ENCODE measurements at places on chromosomes 13 and 19.

GRCh38 chr19:55082020-55082851 is 6.6 kb downstream of the EPS8L1 start:
- peak; percentile 26 for DNase-seq

- DNase-seq = no peak
Observed at GRCh38 chr13:39862900-39863299, 207.4 kb downstream of the COG6 start.

- no peak for DNase-seq
Observed at GRCh38 chr13:63088226-63088625, 1672.6 kb upstream of the PCDH20 start.

DNA sequence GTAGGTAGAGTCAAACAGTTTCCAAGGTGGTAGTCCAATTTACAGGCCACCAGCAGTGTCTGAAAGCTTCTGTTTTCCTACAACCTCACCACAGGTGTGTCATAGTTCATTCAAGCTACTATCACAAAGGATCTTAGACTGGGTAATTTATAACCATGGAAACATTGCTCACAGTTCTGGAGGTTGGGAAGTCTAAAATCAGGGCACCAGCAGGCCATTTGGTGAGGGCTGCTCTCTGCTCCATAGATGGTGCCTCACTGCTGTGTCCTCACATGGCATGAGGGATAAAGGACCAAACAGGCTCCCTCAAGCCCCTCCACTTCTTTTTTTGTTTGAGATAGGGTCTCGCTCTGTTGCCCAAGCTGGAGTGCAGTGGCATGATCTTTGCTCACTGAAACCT is 60.6 kb downstream of the ING1 start:
- no peak for DNase-seq

GRCh38 chr13:20415694-20416107 is 110.0 kb downstream of the CRYL1 start:
- DNase-seq = no peak

- no peak for DNase-seq
Observed at GRCh38 chr13:113421673-113422270, 31.5 kb downstream of the ADPRHL1 start.

DNA sequence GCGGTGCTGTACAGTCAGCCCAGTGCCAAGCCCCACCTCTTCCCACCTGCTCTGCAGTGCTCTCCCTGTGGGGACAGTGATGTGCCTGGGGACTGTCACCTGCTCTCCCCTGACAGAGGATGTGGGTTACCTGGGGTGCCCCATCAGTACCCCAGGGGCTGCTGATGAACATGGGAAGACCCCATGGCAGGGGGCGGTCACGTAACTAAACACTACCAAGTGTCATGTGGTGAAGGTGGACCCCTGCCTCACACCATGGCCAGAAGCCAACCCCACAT is 12.7 kb downstream of the KDM4B start:
- DNase-seq = no peak

GRCh38 chr19:55632463-55632834 is 8.1 kb upstream of the ZNF784 start:
- DNase-seq = peak; percentile 93

GRCh38 chr19:56120371-56121179 is 520 bp downstream of the ZNF787 start:
- peak; percentile 81 for DNase-seq

GRCh38 chr19:44907613-44908012 is 2.0 kb downstream of the APOE start:
- no peak for DNase-seq

DNA sequence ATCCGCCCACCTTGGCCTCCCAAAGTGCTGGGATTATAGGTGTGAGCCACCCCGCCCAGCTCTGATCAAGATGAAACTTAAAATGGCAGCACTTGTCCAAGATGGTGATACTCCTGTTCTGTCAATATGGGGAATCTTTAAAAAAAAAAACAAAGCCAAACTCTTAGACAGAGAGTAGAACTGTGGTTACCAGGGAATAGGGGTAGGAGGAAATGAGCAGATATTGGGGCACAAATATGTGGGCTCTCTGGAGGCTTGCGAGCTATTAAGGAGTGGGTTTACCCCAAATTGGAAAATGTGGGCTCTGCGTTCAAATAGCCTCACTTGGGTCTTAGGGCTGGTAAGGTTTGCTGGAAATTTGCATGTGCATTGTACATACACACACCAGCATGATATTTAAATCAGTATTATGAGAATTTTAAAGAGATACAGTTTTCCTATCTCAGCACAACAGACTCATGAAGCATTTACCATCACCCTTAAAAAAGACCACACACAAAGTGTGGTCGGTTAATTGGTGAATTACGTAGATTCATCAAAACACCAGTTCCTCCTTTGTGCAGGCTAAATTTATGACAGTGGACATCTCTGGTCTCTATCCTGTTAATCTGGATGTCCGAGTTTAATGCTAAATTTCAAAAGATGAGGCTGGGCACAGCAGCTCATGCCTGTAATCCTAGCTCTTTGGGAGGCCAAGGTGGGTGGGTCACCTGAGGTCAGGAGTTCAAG is 11.3 kb downstream of the CD70 start:
- DNase-seq = no peak

DNA sequence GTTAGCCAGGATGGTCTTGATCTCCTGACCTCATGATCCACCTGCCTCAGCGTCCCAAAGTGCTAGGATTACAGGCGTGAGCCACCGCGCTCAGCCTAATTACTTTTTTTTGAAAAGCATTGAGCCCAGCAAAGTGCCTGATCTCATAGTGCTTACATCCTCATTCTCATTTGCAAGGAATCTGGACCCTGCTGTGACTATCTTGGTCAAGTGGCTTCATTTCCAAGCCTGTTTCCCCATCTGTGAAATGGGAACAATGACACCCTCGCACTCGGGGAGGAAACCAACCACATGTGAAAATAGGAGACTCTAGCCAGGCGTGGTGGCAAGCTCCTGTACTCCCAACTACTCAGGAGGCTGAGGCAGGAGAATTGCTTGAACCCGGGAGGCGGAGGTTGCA is 1.6 kb upstream of the PLEKHA4 start:
- DNase-seq = no peak

DNA sequence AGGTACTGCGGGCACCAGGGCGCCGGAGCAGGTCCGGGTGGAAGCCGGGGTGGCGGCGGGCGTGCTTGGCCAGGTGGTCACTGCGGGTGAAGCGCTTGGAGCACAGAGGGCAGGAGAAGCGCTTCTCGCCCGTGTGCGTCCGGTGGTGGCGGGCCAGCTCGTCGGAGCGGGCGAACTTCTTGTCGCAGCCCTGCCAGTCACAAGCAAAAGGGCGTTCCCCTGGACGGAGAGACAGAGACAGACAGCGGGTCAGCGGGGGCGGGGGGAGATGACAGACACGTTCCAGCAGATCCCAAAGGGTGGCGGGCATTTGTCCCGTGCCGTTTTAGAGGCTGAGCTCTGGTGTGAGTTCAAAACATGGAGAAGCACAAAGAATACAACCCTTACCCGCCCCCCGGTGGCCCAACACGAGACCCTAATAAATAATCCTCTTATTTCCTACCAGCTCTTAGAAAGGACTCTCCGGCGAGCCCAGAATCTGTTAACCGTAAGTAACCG is 6.3 kb upstream of the REXO1 start:
- no peak for DNase-seq

DNA sequence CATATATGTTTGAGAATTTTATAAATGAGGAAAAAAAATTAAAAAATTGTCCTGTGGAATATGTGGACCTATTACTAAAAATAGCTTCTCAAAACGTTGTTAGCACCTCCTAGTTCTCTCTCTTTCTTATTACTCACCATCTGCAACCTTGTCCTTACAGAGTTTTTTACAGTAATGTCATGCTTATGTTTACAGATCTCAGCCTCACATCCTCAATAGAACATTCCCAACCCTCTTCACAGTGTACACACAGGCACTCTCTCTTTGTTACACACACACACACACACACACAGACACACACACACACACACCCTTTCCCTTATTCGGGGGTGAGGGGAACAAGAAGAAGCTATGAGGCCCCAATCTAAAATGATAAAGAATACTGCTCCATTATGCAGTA is 197.7 kb downstream of the SLITRK6 start:
- DNase-seq = no peak

- DNase-seq = no peak
Observed at GRCh38 chr13:69948016-69948415, 159.6 kb upstream of the ATXN8OS start.

DNA sequence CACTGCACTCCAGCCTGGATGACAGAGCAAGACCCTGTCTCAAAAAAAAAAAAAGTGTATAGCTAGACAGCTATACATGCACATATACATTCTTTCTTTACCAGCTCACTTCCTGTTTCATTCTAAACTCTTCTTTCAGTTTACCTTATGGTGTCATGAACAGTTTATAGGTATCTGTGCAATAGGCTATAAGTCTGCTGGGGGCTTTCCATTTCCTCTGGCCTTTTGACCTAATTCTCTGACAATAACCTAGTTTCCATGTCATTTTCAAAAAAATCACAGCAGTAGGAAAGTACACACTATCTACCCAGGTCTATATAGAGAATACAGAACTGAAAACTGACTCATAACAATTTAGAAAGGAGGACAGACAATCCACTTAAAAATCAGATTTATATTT is 24.4 kb upstream of the URAD start:
- no peak for DNase-seq

- DNase-seq = no peak
Observed at GRCh38 chr13:46361276-46361934, 25.6 kb downstream of the RUBCNL start.

GRCh38 chr13:23466144-23467002 is 32.9 kb upstream of the SACS start:
- peak; percentile 64 for DNase-seq

Measured in CD4-positive, alpha-beta T cell treated with Interleukin-6 for 4 hours (primary cell).